ENCODE measurements at places on chromosomes 16 and 17.

- no peak for DNase-seq
Observed at GRCh38 chr17:19671433-19671832, 22.9 kb downstream of the ALDH3A2 start.

DNA sequence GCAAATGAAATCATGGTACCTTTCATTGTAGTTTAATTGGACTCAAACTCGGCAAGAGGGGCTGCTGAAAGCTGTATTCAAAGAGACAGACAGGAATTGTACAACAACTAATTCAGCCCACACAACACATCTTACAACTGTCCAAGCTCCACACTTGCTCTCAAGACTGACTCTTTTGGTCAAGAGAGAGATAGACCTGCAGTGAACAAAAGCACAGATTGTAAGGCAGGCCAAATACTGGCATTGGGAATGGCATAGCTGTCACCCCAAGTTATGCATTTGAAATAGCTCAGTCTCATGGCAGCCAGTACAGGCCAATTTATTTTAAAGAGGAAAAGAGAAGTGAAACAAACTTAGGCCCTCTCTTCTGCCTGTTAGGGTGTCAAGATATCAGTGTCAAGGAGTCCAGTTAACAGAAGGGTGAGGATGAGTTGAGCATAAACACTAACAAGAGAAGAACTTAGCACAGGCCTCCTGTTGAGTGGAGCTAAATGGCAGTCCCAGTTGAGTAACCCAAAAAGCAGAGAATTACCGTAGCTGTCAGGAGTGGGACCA is 215.7 kb downstream of the IRX3 start:
- DNase-seq = no peak

- no peak for DNase-seq
Observed at GRCh38 chr17:17084317-17084835, 42.1 kb downstream of the MPRIP start.

GRCh38 chr17:47267354-47267828 is 13.8 kb downstream of the ITGB3 start:
- DNase-seq = no peak

- no peak for DNase-seq
Observed at GRCh38 chr17:45363498-45363897, 46.7 kb upstream of the MAP3K14 start.

GRCh38 chr16:82157534-82157812 is 12.6 kb downstream of the MPHOSPH6 start:
- DNase-seq = no peak

DNA sequence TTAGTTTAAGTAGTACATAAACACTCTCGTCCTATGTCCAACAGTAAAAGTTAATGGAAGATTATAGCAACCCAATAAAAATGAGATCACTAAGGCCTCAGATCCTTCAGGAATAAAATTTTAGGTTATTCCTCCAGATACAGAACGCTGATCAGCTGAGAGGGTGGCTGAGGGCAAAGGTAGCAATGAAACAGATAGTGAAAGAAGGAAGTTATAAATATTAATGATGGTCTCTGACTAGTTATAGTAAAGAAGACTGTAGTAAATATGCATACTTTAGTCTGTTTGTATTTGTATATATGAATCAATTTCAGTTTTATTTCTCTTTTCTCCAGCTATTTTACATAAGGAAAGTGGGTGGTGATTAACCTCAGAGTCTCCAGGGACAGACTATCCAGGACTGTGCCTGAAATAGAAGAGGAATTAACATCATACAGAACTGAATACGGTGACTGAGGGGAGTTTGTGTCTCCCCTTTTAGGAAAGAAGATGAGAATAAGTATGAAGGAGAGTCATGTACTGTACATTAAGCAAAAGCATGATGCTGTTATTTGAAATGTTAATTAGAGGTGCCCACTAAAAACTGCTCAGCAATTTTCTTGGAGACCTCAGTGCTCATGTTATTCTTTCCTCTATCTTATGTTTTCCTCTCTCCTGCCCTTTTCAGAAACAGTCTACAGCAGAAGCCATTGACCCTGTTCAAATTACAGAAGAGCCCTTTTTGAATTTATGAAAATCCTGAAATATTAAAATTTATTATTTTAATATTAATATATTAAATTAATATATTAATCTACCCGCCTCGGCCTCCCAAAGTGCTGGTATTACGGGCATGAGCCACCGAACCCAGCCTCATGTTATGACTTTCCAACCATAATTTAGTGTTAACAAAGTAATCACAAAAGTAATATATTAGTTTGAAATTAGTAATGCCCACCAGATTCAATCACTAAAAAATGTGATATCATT is 36.5 kb upstream of the DHRS7B start:
- no peak for DNase-seq

All from NCI-H510A (cell line).